ENCODE measurements at places on chromosomes 5 and 9.

GRCh38 chr5:147017191-147017590 is 138.6 kb upstream of the PPP2R2B start:
- no peak for DNase-seq

DNA sequence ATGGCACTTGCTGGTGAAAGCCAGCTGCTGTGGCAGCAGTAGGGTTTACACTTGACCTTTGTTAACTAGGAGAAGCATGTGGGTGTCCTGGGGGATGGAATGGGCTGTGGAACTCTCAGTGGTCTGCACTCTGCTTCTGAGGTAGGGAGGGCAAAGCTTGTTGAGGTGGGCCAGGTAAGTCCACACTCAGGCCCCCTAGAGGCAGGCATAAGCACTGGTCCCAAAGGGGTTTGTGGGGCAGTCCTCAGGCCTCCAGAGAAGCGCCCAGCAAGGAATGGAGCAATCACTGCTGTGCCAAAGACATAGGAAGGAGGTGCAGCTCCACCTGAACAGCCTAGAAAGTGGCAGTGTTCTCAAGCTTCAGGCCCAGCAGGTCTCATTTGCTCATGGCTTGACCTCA is 34.7 kb downstream of the INSL4 start:
- DNase-seq = no peak

DNA sequence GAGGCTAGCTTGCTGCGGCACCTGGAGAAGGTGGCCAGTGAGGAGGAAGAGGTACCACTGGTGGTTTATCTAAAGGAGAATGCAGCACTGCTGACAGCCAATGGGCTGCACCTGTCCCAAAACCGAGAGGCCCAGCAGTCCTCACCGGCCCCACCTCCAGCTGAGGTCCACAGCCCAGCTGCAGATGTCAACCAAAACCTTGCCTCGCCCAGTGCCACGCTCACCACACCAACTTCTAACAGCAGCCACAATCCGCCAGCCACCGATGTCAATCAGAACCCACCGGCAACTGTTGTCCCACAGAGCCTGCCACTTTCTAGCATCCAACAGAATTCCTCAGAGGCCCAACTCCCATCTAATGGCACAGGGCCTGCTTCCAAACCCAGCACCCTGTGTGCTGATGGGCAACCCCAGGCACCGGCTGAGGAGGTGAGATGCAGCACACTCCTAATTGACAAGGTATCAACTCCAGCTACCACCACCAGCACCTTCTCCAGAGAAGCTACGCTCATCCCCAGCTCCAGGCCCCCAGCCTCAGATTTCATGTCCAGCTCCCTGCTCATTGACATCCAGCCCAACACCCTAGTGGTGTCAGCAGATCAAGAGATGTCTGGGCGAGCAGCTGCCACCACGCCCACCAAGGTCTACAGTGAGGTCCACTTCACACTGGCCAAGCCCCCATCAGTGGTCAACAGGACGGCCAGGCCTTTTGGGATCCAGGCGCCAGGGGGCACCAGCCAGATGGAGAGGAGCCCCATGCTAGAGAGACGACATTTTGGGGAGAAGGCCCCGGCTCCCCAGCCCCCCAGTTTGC is 8.0 kb downstream of the SYNPO start:
- no peak for DNase-seq

- DNase-seq = no peak
Observed at GRCh38 chr9:107285286-107285685, 2.2 kb downstream of the RAD23B start.

GRCh38 chr5:84091127-84091799 is 293.4 kb downstream of the EDIL3 start:
- DNase-seq = no peak
